RPMI7951 (cell line): ENCODE measurements at places on chromosomes 4 and X.

GRCh38 chr4:118888666-118889311 lies at the start of gene SYNPO2:
Gene SYNPO2 (plus strand): TSS chr4:118888854. CDS start chr4:118889037, 183 bp downstream.
- peak; percentile 81 for DNase-seq

GRCh38 chr4:22969287-22969896 lies 276.7 kb downstream of the GBA3 start:
- peak; percentile 53 for DNase-seq

DNA sequence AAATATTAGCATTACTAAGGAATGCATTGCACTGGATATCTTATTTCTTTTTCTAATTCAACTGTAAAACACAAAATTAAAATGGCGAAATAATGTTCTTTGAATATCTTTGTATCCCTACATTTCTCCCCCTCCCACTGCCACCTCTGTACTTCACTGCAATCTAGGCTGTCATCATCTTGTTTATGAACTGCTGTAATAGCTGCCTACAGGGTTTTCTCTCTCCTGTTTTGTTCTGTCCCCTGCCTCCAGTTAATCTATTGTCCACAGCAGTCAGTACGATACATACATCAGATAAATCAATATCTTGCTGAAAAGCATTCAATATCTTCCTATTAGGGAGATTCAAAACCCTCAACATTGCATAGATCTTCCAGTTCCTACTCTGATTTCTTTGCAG lies 528.4 kb downstream of the KCNIP4 start:
- DNase-seq = no peak

DNA sequence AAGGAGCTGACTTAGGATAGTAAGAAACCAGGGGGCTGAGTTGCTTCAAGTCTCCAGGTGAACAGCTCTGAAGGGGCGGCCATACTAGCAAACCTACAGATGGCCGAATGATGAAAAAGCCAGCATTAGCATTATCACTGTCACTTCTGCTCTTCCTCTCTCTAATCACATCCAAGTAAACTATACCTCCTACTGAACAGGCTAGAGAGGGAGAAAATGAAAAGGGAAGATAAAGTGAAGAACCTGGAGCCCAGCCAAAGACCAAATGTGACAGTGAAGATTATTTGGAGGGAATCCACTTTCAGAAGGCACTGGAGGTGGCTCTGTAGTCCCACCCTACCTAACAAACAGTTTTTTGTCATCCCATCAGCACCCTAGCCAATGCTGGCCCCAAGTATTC lies 50.4 kb upstream of the PRPS1 start:
- DNase-seq = no peak

- no peak for DNase-seq
Measured at GRCh38 chr4:120821977-120822376, 100.5 kb downstream of the PRDM5 start.

GRCh38 chr4:95409127-95409526 lies 139.6 kb downstream of the UNC5C start:
- DNase-seq = no peak

GRCh38 chr4:168815379-168816345 lies 194.4 kb downstream of the CBR4 start:
- DNase-seq = peak; percentile 32

DNA sequence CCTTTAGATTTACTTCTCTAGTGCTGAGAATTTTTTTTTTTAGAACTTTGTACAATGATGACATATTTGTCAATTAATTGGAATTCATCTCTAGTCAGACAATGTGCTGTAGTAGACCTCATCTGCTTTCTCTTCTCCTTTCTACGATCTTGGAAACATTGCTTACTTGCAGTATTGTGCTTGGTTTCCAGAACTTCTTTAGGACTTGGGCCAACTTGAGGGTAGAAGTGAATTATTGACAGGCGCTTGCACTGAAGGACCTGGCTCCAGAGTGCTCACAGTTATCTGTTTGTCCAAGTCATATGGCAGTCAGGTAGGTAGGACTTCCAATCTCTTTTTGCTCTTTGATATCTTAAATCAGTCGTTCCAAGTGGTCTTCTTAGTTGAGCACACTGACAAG lies 39.6 kb downstream of the FNIP2 start:
- DNase-seq = no peak

- no peak for DNase-seq
Measured at GRCh38 chr4:183757060-183757459, 98.0 kb downstream of the TRAPPC11 start.

DNA sequence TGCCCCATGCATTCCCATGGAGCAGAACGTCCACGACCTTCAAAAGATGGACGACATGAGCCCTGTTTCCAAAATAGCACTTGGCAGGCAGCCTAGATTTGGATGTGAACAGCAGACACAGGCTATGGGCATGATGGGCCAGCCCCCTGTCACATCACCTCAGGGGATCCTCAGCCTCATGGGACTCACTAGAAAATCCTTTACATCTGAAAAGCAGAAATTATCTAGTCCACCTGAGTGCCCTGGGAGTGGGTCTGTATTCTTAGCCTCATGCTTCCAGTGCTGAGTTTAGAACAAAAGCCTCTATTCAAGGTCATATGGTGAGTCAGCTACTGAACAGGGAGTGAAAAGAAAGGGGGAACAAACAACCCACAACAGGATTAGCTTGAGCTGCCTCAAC lies 35.8 kb downstream of the GRIA3 start:
- no peak for DNase-seq

DNA sequence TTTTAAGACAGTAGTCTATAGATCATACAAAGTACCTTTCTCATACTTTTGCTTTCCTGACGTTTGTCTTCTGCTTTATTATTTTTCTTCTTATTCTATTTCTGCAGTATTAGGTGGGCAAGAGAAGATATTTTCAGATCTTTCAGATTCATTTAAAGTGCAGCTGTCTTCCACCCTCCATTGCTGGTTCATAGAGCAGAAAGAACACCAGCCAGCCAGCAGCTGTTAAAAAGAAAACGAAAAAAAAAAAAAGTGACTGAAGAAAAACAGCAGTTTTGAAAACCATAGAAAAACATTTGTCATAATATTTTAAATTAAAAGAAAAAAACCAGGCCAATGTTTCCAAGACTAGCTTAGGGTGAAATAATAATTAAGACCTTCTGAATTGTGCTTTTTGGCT lies 42.9 kb downstream of the SMAD1 start:
- DNase-seq = no peak
